ENCODE measurements at places on chromosomes 4 and X. TPM values are rescaled to one million over a fixed set of nuclear protein-coding genes. Genes with fewer than 3 reads are reported as not detected.

DNA sequence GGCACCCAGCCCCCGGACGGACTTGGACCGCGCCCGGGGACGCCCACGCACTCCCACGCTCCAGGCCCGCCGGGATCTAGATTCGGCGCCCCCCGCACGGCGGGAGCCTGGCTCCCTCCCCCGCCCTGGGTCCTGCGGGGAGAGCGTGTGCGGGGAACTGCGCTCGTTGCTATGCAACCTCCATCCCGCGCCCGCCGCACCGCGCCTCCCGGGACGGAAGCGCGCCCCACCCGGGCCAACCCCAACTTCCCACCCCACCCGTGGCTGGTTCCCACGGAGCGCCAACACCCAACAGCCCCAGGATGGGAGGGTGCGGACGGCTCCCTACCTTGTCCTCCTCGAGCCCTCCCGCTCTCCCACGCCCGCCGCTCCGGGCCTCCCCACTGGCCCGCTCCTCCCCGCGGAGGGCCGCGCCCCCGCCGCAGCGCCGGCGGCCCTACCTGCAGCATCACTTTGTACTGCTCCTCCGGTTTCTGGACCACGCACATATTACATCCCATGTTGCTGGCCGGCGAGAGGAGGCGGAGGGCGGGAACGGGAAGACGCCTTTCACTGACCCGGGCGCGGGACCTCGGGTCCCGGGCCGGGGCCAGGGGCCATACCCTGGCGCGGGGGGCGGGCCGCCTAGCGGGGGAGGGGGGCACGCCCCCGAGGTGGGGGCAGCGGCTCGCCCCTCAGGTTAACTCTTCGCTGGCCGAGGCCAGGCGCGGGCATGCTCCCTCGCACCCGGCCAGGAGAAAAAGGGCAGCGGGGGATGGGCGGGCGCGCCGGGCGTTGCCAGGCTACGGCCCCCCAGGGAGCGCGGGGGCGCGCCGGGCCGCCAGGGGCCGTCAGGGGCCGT, at the start of gene PDZD4:
PDZD4 (minus strand) TSS at position 746 of the 841 bp plus-strand sequence; CDS start at position 500, 246 bp downstream.
- DNase-seq, result peak; percentile 80

DNA sequence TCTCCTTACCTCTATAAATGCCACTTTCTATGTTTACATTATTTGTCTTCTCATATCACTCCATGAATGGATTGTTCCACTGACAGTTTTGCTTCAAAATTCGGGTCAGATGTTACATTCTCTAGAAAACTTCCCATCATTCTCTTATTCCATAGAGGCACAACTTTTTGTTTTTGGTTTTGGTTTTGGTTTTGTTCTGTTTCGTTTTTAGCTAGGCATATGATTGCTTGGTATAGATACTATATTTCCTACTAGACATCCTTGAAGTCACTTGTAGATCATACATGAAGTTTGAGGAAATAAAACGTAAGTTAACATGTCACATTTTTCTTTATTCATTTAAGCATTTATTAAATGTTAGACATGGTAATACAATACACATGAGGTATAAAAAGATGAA, 961.0 kb downstream of the PCDH18 start:
- no peak for DNase-seq

NLRP2B gene
- not detected for total RNA-seq

AMBN gene
- total RNA-seq, result not detected

DNA sequence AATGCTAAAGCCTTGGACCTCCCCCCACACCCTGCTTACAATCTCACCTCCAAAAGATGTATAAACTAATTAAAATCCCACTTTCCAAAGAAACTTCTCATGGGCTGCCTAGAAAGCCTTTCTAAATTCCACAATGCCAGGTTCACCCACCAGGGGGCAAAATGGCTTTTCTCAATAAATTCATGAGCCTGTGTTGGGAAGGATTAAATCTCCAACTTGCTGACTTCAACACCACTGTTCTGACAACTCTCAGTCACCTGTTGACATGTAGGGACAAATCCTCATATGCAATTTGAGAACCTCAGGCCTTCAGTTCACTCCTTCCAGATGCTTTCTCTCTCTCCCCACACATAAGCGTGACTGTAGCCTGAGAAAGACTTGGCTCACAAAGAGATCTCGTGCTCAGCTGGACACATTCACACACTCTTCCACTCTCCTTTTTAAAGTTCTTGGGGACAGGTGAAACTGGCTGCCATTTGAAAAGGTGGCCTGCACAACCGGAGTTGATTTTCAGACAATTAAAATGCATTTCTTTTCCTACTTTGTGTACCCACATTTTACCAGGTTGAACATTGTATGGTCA, 88.6 kb upstream of the PRPS2 start:
- DNase-seq, result peak; percentile 64

- no peak for DNase-seq
Measured at GRCh38 chr4:15451866-15452765, 17.6 kb upstream of the CC2D2A start.

CLIC2 gene
- total RNA-seq, result 0.64 TPM

LGI2 gene
- 7.3 TPM for total RNA-seq

- DNase-seq, result peak; percentile 78
Measured at GRCh38 chrX:71253253-71254091, 468 bp downstream of the ZMYM3 start.

- DNase-seq, result no peak
Measured at GRCh38 chrX:123454712-123455431, 270.8 kb downstream of the GRIA3 start.

DDX60 gene
- total RNA-seq, result 1.6 TPM

TMEM47 gene
- 7.5 TPM for total RNA-seq

Measured in endodermal cell (in vitro differentiated cells).